Cardiac muscle cell (in vitro differentiated cells and primary cell): ENCODE measurements at places on chromosomes 4 and X. TPM values are rescaled to one million over a fixed set of nuclear protein-coding genes. Genes with fewer than 3 reads are reported as not detected.

DNA sequence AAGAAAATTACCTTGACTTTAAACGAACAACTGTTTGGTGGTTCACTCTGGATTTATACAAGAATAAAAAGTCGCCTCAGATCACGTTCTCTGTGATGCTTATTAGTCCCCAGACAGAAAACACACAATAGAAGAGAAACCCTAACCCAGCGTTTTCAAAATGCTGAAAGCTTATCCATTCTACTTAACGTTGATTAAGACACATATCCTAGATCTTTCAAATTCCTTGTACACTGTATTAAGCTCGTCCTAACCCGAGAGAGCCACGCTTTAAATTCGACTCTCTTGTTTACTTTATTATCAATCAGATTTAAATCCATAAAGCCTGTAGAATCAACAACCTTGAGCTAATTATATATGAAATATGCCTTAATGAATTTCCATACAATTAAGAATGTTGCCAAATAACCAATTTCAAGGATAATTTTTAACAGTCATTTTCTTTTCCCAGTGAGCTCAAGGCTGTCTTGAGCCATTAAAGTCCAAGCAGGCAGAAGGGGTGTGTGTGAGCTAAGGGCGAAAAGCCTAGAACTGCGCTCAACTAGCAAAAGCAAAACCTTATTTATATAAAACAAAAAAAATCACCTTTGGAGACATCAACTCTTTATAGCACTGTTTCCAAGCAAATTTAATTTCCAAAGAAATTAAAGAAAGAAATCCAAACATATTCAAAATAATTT, 981 bp upstream of the PITX2 start:
- DNase-seq, result no peak

DNA sequence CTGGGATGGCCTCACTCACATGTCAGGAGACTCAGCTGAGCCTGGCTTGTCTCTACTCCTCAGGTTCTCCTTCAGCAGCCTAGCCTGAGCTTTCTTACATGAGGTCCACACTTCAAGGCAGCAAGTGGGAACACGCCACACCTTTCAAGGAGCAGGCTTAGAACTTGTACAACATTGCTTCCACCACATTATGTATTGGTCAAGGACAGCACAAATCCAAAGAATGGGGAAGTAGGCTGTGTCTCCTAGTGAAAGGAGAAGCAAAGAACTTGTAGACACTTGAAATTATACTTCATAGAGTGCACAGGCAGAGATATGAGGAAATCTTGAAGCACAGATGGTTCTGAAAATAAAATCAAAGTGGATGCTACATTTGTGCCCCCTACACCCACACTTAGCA, 120.9 kb upstream of the NOCT start:
- DNase-seq, result no peak

- DNase-seq, result no peak
Measured at GRCh38 chrX:10533696-10534365, 86.6 kb downstream of the MID1 start.

DNA sequence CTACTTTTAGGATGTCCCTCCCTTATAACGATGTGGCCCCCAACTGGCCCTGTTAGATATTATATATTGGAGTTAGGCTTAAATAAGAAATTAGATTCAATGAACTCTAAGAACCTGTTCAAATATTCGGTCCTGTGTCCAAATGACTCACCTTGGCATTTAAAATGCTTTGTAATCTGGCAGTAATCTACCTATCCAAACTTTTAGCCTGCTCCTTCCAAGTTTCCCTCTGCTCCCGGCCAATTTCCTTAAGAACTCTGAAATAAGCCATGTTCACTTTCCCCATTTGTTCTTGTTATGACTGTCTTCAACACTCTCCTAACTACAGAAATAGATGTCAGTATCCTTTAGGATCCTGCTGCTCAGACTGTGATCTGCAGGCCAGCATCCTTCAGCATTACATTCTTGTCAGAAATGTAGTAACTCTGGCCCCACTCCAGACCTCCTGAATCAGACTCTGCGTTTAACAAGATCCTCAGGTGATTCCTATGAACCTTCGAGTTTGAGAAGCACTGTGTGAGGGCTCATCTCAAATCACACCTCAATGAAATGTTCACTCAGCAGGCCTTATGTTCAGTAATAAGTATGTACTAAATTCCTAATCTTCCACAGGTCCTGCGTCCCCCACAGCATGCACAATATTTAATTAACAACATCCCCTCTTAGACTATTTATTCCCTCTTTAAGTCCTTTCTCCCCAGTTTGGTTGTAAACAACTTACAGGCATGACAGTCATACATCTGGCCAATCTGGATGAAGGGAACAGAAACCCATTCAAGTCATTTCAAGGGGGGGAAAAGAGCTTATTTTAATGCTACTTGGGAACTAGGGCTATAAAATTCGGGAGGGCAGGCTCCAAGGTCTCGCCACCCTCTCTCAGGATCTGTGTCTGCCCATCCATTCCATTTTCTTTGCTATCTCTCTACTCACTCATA, 3.0 kb downstream of the ATP8A1 start:
- DNase-seq, result no peak

DNA sequence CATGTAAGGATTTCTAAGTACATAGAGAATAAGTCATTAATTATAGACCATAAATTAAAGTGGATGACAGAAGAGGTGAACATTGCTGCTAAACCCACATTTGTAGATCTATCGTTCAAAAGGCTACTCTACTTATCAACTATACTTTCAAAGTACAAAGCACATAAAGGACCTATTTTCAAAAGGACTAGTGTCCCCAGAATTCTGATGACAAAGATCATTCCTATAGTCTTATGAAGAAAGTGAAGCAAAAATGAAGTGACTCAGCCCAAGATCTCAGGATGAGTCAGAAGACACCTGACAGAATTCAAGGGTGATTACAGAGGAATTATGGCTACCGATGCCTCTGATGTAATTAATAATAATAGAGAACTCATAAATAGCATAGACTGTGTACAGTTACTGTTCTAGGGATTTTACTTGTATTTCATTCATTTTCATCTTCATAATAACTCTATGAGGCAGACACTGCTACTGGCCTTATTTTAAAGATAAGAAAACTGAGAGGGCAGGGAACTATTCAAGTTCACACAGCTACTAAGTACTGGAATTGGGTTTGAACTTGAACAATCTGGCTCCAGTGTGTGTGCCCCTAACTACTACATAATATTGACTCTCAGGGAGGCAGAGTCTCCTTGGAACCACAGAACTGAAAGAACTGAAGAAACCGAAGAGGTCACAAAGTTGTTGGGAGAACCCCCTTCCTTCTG, 17.1 kb downstream of the USP46 start:
- DNase-seq, result no peak

DNA sequence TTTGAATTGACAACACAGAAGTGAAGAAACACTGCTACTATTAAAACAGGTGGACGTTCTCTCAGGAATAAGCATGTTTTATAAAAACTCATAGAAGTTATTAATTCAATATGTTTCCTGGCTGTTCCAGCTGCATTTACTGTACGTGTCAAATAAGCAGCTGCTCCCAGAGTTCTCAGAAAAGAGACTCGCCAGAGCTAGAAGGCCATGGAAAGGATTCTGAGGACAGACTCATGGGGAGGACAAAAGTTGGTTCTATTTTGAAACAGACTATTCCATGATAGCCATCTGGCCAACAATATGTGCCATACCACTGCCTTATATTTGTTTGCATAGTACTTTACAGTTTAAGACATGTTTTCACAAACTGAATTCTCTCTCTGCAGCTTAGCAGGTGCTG, 136.5 kb downstream of the NR3C2 start:
- no peak for DNase-seq

DNA sequence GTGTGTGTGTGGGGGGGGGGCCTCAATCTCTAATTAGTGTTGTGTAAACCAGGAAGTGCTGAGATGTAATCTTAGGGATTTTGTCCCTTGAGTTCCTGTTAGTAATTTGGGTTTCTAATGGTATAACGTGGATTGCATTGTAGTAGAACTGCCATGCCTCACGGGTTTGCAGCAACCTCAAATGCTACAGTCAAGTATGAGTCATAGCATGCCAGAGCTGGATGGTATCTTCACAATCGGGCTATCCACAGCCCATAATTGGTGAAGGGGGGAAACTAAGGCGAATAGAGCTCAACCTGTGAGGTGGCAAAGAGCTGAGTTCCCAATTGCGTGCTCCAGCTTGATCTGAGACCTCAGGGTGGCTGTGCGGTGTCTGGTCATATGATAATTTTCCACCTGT, 2.2 kb upstream of the FMR1NB start:
- no peak for DNase-seq

- DNase-seq, result no peak
Measured at GRCh38 chrX:42955349-42955748, 177.4 kb upstream of the PPP1R2C start.

GRCh38 chrX:17032351-17032750, 85.9 kb downstream of the REPS2 start:
- peak; percentile 85 for DNase-seq

DNA sequence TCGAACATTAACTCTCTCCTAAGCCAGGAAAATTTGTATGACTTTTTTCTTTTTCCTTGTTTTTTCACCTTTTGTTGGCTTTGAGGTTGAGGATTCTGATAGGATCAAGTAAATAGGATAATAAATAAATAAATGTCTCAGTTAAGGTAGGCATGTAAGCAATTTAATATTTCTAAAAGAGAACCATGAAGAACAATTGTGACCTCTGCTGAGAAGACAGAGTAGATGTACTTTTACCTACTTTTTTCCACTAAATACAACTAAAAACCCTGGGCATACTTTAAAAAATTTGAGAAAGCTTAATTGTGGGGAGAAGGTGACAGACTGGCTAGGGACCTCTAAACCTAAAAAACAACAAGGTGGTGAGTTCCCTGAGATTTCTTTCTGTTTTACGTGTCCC, 31.6 kb upstream of the CLNK start:
- no peak for DNase-seq

GRCh38 chr4:34158878-34159277, 2085.4 kb downstream of the ARAP2 start:
- DNase-seq, result no peak

DNA sequence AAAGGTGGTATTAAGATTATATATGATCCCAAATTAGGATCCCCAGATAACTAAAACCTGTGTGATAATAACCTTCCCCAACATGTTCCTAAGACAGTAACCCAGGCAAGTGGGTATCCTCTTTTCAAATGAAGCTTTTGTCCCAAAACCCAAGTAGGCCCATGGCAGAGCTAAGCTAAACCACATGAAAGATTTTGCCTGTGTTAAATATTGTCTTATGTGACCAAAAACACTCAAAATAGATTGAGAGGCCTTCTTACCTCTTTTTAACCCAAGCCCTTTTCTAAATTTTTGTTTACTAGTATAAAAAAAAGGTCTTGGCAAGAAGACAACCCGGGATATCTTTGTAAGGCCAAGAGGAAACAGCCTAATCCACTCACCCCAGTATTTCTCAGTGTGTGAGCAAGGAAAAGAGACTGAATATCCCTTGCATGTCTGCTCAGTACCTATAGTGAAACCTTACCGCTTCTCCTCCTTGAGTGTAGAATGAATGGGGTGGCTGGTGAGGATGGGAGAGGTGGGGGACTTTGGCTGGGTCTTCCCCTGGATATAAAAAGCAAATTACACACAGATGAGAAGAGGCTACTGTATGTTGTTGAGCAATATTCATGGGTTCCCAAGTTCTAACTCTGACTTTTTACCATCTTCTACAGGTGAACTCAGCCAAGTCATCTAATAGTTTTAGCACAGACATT, 188.8 kb upstream of the BMP3 start:
- DNase-seq, result no peak

DNA sequence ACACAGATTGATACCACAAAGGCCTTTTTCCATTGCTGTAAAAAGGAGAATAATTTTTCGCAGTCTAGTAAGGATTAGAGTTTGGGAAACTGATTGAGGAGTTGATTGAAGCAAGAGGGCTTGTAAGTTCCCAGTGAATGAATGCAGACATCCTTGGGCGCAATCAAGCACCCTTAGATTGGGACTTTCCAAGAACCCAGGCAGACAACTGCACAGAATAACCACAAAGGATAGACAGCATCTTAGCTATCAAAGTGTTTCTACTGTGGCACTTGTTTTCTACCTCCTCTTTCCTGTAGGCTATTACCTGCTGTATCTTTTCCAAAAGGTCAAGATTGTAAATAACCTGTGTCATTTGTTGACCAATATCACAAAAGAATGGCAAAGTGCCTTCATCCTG, 2.6 kb downstream of the COX18 start:
- DNase-seq, result no peak

DNA sequence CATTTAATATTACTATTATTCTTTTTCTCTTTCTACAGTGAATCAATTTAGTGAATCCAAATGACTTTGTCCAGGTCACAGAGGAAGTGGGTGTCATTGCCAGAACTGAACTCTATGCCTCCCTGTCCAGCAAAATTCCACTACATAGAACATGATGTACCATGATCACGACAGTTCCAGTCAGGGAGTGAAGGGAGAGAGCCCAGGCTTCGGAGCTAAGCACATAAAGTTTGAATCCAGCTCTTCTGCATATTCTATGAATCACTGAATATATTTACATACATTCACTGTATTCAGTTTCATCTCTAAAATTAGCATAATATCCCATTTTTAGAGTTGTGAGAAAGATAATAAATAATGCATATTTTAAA, 17.4 kb downstream of the ARHGEF38 start:
- no peak for DNase-seq

DNA sequence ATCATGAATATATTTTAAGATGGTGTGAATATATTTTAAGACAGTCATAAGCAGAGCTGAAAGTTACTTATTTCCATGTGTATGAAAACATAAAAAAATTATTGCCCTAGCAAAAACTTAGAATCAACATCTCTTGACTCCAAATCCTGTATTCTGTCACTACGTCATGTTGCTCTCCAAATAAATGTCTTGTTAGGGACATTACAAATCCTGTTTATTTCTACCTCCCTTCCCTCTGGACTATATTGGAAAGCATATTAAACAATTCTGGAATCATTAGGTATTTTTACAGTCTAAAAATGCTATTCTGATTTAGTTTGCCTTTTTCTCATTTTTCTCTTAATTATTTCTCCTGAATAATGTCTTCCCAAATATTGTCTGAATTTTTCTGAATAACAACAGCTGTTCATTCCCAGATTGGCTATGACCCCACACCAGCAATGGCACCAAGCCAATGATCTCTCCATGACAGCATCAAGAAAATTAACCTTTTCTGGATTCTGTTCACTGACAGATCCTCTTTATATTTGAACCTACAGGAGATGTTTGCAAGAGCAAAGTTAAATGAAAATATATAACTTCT, 523.1 kb downstream of the IQCM start:
- peak; percentile 18 for DNase-seq

Gene AFM
- total RNA-seq, result not detected in 2 replicates

Gene ITIH6
- total RNA-seq, result 0.07 and 0.24 TPM in 2 replicates

Gene RAI2
- 1.1 and 1.3 TPM in 2 replicates for total RNA-seq

Gene ADH1B
- total RNA-seq, result not detected in 2 replicates

Gene MPP1
- total RNA-seq, result 22.5 and 24.1 TPM in 2 replicates

Gene DACH2
- total RNA-seq, result 0.32 and 0.69 TPM in 2 replicates
